8988T (cell line): ENCODE measurements at places on chromosomes 16 and 17.

GRCh38 chr16:17404941-17405689 is 65.6 kb downstream of the XYLT1 start:
- DNase-seq: no peak

GRCh38 chr16:27978876-27979275 is 84.6 kb downstream of the GSG1L start:
- no peak for DNase-seq

DNA sequence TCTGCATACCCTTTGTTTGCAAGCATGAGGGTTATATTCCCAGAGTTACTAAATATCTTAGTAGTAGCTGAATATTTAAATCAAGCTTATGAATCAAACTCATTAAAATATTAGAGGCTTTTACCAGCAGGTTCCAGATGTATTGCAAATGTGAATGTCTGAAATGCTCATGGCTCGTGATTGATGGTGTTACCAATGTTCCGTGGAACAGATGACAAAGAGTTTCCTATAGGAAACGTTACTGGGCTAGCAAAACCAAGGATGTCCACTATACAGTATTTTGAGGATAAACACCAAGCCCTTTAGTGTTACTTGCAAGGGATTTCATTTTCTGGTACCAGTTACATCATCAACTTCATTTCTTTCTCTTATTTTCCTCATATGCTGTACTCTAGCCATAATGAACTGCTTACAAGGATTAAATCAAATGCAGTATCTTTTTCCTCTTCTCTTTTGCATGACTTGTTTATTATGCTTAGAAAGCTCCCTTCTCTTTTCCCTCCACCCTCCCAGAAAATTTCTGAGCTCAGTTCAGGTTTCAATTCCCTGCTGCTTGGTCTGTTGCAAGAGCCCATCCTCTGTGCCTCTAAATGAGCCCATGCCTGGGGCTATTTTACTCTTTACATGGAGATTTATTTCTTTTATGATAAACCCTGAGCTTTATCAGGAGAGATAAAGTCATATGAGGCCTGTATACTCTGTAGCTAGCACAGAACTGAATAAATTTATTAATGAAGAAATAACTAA is 1537.1 kb upstream of the GOT2 start:
- DNase-seq: no peak

DNA sequence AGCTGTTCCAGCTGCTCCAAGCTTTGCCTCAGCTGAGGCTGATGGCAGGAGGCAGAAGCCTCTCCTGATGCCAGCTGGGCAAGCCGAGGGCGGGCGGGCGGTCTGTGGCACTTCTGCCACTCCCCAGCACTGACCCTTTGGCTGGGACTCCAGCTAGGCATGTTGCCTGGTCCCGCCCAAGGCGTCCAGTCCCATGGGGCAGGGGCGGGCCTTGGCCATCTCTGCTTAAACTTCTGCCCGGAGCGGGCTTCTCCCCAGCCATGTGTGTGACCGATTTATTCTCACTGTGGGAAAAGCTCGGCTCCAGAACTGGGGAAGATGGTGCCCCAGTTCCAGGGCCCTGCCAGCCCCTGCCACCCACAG is 349.1 kb downstream of the SEC14L1 start:
- DNase-seq: no peak
